IPS DF 6.9 (cell line): ENCODE measurements at places on chromosomes 12 and 14.

- DNase-seq: no peak
Observed at GRCh38 chr12:91958816-91959215, 186.8 kb downstream of the BTG1 start.

- no peak for DNase-seq
Observed at GRCh38 chr14:37865719-37866549, 270.5 kb downstream of the TTC6 start.

- no peak for DNase-seq
Observed at GRCh38 chr14:100293497-100294212, 12.6 kb downstream of the SLC25A29 start.

GRCh38 chr12:6861391-6861790 is 5.9 kb upstream of the TPI1 start:
- DNase-seq: no peak

DNA sequence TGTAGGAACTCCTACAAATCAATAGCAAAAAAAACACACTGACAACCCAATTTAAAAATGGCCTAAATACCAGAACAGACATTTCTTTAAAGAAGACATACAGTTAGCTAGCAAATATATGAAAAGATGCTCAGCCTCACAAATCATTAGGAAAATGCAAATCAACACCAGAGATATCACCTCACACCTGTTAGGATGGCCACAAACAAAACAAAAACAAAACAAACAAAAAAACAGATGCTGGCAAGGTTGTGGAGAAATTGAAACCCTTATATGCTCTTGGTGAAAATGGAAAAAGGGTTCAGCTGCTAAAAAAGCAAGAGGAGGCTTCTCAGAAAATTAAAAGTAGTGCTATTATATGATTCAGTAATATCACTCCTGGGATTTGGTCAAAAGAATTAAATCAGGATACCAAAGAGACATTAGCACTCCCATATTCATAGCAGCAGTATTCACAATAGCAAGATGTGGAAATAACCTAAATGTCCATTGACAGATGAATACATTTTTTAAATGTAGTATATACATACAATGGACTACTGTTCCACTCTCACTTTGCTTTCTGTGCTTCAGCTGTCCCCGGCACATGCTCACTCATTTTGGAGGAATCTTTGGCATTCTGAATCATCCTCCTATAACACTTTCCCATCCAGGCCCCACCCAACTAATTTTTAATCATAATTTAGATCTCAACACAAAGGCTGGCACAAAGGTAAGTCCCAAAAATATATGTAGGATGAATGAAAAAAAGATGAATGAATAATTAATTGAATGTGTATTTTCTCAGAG is 99.1 kb downstream of the SYT1 start:
- DNase-seq: no peak

DNA sequence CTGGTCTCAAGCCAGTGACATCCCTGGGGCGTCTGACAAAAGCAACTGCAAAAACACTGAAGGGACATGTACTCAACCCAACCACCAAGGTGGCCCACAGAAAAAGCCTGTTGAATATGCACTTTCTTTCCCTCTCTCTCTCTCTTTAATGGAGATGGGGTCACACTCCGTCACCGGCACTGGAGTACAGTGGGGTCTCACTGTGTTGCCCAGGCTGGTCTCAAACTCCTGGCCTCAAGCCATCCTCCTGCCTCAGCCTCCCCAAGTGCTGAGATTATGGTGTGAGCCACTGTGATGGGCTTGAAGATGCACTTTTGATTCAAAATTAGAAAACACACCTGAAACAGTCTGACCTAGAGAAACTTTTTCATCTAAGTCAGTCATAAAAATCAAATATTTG is 7.2 kb upstream of the CD27 start:
- no peak for DNase-seq

- no peak for DNase-seq
Observed at GRCh38 chr12:117980616-117981015, 11.8 kb upstream of the KSR2 start.

GRCh38 chr12:15625075-15625474 is 164.1 kb downstream of the EPS8 start:
- no peak for DNase-seq

- no peak for DNase-seq
Observed at GRCh38 chr12:42663621-42664020, 74.1 kb upstream of the PRICKLE1 start.

GRCh38 chr12:83434600-83434999 is 747.9 kb downstream of the TMTC2 start:
- no peak for DNase-seq

GRCh38 chr12:39275846-39276245 is 167.1 kb downstream of the KIF21A start:
- no peak for DNase-seq

DNA sequence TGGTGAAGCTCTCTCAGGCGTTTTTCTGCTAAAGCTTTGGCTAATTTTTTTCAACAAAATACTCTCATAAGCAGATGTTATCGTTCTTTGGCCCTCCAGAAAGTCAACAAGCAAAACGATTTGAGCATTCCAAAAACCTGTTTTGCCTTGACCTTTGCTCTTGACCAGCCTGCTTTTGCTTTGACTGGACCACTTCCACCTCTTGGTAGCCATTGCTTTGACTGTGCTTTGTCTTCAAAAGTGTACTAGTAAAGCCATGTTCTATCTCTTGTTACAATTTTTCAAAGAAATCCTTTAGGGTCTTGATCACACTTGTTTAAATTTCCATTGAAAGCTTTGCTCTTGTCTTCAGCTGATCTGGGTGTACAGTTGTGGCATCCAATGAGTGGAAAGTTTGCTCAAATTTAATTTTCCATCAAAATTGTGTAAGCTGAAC is 10.7 kb upstream of the ARID4A start:
- DNase-seq: no peak

DNA sequence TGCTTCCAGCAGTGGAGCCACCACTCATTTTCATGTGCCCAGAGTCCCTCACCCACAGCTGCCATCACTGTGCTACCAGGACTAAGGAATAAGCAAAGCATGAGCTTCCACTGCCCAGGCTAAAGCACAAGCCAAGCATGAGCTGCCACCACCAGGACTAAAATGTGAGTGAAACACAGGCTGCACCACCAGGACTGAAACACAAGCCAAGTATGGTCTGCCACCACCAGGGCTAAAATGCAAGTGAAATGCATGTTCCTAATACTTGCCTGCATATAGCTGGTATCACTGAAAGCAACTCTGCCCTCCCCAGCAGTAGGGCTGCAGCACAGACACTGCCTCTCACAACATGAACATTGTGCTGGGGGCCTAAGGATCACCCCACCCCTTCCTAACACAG is 30.0 kb downstream of the CEP83 start:
- DNase-seq: no peak
